ENCODE measurements at places on chromosomes 1 and 21. TPM values are rescaled to one million over a fixed set of nuclear protein-coding genes. Genes with fewer than 3 reads are reported as not detected.

DNA sequence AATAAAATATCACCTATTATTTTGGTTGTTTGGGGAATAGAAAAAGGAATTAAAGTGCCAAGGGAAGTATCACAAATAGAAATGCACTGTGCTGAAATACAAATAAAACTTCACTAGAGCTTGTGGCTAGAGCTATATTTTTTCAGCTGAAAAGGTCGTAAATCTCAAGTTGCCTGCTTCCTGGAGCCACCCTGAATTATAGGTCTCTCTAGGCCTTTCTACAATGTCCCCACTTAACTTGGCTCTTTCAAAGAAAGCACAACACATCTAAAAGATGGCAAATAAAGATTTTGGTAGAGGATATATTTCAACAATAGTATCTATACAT lies 5.0 kb upstream of the RNF2 start:
- no peak for DNase-seq

The RABGGTB gene
- 75.9 TPM for total RNA-seq

DNA sequence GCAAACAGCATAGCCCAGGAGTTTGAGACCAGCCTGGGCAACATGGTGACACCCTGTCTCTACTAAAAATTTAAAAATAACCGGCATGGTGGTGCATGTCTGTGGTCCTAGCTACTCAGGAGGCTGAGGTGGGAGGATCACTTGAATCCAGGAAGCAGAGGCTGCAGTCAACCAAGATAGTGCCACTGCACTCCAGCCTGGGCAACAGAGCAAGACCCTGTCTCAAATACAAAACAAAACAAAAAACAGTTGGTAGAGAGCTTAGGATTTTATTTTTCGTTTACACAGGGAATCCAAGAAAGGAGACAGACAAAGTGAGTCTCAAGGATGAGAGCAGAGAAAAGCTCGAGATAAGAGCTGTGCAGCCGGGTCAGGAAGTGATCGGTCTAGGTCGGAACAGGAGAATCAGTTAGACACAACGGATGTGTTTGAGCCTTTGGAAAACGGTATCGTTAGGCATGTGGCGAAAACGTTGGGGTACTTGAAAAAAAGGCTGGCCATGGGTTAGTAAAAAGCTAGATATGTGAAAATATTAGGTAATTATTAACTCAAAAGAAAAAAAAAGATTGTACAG lies 1.7 kb upstream of the MIB2 start:
- no peak for DNase-seq

GRCh38 chr1:31701091-31701736 lies 2.6 kb downstream of the COL16A1 start:
- DNase-seq, result peak; percentile 93

GRCh38 chr1:182051938-182052337 lies 9.6 kb downstream of the ZNF648 start:
- DNase-seq, result peak; percentile 31

GRCh38 chr1:185787238-185787637 lies 53.0 kb downstream of the HMCN1 start:
- DNase-seq, result no peak

DNA sequence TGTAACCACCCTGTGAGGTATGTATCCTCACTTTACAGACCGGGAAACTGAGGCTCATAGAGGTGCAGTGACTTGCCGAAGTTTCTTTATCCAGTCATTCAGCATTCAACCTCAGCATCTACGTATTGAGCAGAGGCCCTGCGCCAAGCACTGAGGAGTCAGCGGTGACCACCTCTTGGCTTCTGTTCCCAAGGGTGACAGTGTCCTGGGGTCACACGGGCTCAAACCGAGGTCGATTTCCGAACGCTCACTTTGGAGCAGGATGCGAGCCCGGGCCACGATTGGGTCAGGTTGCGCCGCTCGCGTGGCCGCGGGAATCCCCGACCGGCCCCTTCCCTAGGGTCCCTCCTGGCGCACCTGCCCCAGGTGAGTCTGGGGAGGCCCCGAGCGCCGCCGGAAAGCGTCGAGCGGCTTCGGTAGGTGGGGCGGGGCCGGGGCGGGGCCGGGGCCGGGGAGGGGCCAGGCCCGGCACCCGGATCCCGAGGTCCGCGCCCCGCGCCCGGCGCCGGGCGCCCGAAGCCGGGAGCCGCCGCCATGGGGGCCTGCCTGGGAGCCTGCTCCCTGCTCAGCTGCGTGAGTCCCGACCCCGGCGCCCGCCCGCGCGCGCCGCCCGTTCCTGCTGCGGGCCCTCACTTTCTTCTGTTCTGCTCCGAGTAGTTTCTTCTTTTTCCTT lies at the start of gene SERINC2:
Gene SERINC2 (plus strand): TSS at position 482 of the 673 bp plus-strand sequence. CDS start 53 bp downstream, at position 535.
- peak; percentile 54 for DNase-seq

The SCAMP3 gene
- total RNA-seq, result 80.5 TPM

The ERO1B gene
- total RNA-seq, result 2.3 TPM

DNA sequence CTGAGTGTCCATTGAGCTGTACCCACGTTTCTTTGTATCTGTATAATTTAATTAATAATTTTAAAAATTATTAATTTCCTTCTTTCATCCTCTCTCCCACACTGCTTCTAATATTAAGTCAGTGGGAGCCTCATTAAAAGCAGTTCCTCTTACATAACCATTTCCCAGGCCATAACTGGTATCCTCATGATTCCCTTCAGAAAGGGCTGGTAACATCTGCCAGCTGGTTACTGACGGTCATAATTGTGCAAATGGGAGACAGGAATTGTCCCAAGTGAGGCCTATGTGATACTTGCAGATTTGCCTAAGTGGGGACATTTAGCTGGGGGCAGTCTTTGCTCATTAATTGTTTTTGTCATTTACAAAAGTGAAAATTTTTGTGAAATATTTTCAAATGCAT lies 69.0 kb upstream of the SPAG17 start:
- DNase-seq, result no peak

The SPRR2B gene
- total RNA-seq, result not detected

- DNase-seq, result peak; percentile 47
Measured at GRCh38 chr1:7576946-7577657, 194.0 kb upstream of the VAMP3 start.

The RBBP5 gene
- total RNA-seq, result 30.2 TPM

The GBP6 gene
- total RNA-seq, result not detected

GRCh38 chr1:223815865-223816264 lies 29.9 kb downstream of the TP53BP2 start:
- DNase-seq, result peak; percentile 43

- no peak for DNase-seq
Measured at GRCh38 chr21:34181431-34182039, 108.2 kb downstream of the MRPS6 start.

- no peak for DNase-seq
Measured at GRCh38 chr1:50048791-50049190, 25.0 kb upstream of the AGBL4 start.

GRCh38 chr1:25554886-25555752 lies 11.7 kb downstream of the LDLRAP1 start:
- DNase-seq, result no peak

DNA sequence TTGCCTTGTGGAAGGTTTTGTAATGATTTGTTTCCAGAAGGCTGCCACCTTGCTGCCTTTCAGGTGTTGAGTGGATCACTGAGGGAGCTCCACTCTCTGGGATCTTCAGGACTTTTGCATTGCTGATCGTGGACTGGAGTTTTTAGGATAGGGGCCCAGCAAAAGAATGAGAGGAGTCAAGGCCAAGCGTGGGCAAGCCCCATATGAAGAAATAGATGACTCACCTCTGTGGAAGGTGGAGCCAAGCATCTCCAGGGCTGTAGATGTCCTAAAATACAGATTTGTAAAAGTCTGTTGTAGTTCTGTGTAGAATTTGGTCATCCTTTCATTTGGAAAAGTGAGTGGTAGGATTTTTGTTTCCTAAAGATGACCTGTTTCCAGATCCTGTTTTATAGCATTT lies 67.0 kb downstream of the ST3GAL3 start:
- DNase-seq, result peak; percentile 90

- peak; percentile 83 for DNase-seq
Measured at GRCh38 chr1:35505911-35506798, 51.0 kb downstream of the KIAA0319L start.

The ZNF687 gene
- total RNA-seq, result 16.9 TPM

DNA sequence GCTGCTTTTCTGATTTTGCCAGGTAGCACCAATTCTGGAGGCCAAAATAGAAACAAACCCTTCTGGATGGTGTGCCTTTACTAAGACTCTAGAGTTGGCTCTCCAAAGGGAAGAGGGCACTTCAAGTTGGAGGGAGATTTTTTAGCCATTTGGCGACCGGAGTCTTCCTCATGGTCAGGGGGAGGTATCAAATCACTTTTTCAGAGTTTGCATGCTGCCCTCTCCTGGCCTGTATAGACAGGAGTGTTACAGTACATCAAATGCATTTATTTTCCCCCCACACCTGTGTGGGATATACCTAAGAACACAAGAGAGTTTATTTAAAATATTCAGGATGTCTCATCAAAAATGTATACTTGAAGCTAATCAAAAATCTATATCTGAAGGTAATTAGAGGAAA lies 3.2 kb downstream of the GREM2 start:
- DNase-seq, result peak; percentile 37

DNA sequence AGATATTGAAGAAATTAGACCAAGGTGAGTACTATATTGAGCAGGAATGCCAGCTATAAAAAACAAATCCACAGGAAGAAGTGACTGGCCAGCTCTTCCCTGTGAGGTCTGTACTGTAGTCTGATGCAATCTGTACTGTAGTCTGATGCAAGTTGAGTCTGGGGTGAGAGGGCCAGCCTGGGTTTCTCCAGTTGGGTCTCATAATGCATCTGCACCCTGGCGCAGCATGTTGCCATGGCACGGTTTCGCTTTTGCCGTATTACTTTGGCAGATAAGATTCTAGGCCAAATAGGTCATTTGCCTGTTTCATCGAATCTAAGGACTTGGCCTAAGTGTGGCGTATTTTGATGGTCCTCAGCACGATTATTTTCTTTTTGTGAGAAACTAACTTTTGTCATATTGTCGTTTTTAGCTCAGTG lies 24.4 kb upstream of the PGD start:
- peak; percentile 15 for DNase-seq

The PGBD2 gene
- total RNA-seq, result 3.5 TPM
